ENCODE measurements at places on chromosomes 4 and X.

GRCh38 chrX:133633162-133633561 is 217.9 kb upstream of the GPC4 start:
- no peak for DNase-seq

DNA sequence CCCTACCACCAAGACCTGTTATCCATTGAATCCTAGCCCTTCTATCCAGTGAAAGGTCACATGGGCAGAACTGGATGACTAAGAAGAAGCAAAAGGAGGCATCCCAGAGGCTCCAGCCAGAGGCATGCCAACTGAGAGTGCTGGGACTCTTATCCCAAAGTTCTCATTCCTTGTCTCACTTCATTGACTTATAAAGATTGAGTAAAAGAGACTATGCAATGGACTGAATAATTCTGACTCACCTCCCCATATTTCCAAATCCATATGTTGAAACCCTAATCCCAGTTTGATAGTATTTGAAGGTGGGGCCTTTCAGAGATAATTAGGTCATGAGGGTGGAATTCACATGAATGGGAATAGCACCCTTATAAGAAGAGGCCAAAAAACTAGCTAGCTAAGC is 131.4 kb downstream of the COL25A1 start:
- no peak for DNase-seq

DNA sequence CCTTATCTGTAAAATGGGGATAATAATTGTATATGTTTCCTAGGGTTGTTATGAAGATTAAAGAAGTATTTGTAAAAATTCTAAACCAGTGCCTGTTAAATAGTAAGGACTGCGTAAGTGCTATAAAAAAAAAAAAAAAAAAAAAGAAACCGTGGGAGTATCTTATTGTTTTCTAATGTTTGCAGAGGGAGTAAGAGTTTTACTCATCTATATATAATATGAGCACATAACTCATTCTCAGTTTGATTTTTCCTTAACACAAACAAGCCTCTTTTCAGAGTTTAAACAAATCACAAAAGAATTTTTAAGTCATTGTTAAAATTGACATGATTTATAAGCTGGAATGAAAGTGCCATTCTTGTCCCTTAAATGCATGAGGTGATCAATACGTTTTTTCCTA is 104.9 kb downstream of the AMELX start:
- DNase-seq = no peak

DNA sequence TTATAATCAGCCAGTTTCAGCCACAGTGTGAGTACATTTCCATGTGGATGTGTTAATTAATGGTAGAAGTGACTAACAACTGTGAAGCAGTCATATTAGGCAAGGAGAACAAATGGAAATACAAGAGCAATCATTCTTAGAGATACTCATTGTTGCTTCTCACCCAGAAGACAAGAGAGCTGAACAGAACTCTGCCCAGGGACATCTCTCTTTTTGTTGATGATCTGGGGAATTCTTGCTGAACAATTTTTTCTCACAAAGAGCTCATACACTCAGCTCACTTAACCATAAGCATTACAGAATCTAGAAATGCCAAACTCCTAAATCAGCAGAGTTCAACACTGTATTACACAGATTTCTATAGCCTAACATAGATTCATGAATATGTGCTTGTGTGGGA is 150.1 kb downstream of the COMMD8 start:
- no peak for DNase-seq

GRCh38 chrX:83169683-83170082 is 338.4 kb upstream of the POU3F4 start:
- no peak for DNase-seq

- DNase-seq = no peak
These were observed 624.3 kb upstream of the EPHA5 start for GRCh38 chr4:66294638-66295037.

DNA sequence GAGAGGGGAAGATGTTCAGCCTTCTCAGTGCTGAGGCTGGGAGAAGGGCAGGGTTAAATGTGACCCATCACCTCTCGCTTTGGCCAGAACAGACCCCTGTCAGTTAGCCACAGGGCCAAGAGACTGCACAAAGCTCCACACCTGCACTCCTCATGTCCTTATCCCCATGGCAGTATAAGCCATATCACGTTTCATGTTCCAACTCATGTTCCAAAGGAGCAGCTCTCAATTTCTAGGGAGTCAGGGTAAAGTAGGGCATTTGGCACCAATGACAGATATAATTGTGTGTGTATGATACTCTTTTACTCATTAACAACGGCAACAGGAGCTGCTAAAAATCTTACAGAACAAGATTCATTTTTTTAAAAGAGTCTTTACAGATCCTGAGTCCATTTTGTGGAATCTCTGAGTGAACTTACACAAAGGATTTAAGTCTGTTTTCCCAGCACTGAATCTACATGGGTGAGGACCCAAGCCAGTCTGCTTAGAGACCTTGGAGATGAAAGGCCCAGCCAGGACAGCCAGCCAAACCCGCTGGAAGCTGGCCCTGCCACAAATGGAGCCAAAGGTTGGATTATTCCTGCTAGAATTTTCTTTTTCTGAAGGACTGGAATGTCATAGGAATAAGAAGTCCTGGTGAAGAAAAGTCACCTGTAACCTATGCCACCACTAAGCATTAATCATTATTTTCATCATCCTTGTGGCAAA is 129.1 kb upstream of the SMAD1 start:
- DNase-seq = no peak

GRCh38 chrX:19403696-19404095 is 60.0 kb downstream of the PDHA1 start:
- DNase-seq = no peak

- DNase-seq = no peak
These were observed 30.6 kb downstream of the USP46 start for GRCh38 chr4:52628543-52628942.

DNA sequence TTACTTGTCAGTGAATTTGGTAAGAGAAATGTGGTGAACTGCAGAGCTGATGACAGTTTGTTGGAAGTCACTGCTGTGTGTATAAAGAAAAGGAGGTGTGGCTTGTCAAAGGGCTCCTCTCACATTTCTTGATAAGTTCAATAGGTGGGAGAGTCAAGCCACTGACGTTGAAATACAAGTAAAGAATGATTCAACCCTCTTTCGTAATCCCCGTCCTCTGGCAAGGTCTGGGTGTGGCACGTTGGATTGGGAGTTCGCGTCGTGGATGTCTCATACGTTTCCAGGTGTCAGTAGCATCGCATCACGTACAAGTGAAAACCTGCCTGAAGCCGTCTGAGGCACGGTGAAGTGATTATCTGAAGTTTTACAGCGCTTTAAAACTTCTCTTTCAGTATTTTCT is 76.4 kb downstream of the EGF start:
- no peak for DNase-seq

GRCh38 chrX:70336767-70337166 is 46.9 kb downstream of the KIF4A start:
- DNase-seq = no peak

DNA sequence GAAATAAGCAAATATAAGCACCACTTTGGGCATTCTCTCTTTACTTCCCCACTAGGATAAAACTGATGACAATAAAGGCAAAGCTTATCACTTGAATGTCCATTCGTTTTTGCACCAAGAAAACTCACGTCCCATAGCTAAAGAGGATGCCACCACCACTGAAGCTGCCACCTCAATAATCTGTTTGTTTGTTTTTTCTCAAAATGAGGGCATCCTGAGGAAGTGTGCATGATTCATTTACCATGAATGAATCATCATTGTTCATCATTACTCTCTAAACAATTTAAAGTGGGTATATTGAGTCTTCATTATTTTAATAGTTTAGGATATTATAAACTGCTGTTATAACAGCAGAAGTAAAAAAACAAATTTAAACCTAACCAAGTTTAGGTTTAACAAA is 168.2 kb downstream of the DCTD start:
- no peak for DNase-seq

- peak; percentile 58 for DNase-seq
These were observed 57.3 kb upstream of the STIM2 start for GRCh38 chr4:26803211-26803861.

DNA sequence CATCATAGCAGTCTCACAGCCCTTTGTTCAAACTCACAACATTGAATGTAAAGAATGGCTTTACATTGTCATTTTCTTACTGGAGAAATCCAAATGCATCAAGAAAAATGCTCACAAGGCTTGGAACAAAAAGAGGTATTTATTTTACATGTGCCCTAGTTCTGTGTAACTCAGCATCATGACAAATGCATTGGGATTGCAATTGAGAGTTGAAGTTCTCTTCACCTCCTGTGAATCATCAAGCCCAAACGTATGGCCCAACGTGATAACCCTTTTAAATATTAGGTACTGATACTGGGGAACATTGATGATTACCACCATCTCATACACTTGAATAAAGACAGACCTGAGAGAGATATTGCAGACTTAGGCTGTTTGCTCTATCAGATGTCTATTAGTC is 61.6 kb downstream of the GASK1B start:
- DNase-seq = no peak

DNA sequence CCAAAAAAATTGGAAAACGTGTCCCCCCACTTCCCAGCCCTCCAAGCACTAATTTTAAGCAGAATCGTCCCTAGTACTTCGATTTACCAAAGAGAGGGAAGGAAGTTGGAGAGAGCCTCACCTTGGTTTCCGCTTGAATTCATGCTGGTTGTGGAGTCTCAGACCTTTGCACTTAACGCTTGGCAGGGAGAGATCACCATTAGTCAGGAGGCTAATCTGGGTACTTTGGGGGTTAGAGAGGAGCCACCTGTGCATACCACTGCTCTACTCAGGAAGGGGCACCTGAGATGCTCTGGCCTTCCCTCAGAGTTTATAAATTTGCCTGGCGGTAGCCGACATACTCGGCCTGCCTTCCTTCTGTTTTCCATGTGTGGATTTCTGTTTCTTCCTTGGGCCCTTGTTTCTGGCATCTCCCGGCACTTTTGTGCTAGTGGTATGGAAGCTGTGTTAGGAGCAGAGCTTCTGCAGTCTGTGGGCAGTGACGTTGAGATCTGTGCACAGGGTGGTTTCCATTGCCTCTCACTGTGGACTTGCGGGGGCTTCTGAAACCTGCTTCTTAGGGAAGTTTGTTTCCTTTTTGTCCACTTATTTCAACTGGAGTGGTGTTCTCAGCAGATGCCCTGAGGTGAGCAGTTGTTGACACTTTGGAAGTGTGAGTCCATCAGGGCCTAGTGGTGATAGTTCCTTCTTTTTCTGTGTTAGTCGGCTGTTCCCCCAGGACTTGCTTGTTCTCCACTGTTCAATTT is 104.2 kb downstream of the TMEM131L start:
- no peak for DNase-seq

DNA sequence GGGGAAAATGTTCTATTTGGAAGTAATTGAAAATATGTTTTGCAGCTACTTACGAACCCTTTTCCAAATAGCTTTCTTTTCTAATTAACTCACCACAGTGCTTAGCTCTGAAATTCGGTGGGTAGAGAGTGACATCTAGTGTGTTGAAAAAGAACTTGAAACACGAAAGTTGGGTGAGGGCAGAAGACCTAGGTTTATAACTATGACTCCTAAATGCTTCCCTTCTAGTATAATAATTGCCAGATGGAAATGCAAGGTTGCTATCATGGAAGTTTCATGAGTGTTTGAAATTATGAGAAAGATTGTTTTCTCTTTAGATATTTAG is 77.3 kb upstream of the NOCT start:
- no peak for DNase-seq

- no peak for DNase-seq
These were observed 103.4 kb downstream of the QRFPR start for GRCh38 chr4:121277194-121278105.

DNA sequence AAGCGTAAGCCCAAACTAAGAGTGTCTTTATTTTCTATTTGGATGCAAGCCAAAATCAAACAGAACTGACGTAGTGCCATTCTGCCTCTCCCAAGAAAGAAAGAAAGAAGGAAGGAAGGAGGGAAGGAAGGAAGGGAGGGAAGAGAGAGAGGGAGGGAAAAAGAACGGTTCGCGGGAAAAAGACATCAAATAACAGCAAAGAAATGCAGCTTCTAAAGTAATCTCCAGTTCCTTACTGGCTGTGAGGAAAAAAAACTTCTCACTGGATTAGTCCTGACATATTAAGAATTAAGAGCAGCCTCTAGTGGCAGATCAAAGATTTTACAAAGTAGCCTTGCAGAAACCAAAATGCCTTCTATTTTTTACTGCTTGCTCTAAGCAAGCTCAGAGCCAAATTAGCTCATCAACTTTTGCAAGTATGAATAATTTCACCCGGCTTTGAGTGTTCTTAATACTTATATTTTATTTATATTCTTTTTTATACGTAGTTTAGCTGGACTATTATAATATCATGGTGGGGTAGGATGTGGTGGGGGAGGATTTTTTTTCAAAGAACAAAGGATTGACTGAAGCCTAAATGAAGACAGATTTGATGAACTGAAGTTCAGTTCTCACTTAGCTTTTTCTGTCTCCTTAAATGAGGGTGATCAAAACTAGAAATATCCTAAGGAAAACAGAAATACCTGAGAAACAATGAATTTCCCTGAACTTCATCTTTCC is 36.6 kb downstream of the PITX2 start:
- DNase-seq = no peak
